ENCODE measurements at places on chromosomes 1 and 21.

- no peak for DNase-seq
These were observed 123.5 kb downstream of the PATJ start for GRCh38 chr1:61865646-61866220.

GRCh38 chr1:87584586-87584985, 255.9 kb downstream of the LMO4 start:
- DNase-seq = no peak

DNA sequence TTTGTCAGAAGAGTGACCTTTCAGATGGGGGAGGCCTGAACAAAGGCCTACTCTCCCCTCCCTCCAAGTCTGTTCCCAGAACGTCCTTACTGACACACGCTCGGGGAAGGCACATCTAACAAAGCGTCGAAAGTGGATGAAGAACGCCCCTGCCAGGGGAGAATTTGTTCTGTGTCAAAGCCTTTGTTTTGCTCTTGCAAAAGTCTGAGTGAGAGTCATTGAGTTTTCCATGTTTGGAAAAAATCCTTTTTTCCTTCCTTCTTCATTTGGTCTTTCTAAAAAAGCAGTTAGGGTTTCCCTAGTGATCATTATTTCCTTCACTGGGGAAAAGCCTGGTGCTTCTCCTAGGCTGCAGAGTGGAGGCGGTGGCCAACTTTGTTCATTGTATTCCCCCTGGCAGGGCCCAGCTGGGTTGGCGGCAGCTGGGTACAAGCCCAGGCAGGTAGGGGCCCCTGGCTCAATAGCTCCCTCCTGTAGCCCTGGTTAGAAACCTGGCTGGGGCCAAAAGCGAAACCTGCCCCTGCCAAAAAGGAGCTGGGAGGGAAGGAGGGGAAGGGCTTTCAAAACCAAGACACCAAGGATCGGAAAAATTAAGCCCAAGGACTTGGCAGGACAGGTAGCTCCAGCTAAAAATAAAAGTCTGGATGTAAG, 81.1 kb downstream of the ITPKB start:
- DNase-seq = no peak

DNA sequence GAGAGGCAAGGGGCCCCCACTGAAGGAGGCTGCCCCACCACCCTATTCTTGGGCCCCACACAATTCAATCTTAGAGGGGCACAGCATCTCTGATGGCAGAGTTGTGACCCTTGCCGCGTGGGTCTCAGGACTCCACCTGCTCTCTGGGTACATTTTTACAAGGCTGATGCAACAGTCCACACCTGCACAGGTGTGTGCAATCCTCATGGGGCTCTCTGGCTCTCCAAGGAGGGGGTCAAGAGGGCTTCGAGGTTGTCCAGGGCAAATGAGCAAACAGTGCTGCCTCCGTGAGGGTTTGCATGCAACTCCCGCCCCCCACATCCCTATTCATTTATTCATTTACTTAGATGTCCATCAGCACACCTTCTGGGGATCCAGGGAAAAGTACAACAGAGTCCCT, 81.6 kb upstream of the IFFO2 start:
- DNase-seq = no peak

GRCh38 chr1:119387858-119388257, 19.3 kb downstream of the HAO2 start:
- no peak for DNase-seq

DNA sequence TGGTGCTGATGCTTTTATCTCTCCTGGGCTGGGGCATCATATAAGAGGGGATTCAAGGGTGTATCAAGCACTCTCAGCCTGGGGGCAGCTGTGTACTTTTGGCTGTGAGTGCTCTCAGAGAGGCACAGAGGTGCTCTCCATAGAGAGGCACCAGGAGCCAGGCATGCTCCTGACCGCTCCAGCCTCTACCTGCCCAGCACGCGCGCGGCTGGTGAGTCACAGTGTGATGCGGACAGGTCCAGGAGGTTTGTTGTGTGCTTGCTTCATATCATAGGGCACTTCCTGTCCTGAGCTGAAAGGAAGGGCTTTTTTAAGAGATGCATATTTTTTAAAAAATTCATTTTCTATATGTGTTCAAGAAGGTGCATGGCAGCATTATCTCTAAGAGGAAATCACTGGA, 93.6 kb upstream of the BCAR3 start:
- no peak for DNase-seq

DNA sequence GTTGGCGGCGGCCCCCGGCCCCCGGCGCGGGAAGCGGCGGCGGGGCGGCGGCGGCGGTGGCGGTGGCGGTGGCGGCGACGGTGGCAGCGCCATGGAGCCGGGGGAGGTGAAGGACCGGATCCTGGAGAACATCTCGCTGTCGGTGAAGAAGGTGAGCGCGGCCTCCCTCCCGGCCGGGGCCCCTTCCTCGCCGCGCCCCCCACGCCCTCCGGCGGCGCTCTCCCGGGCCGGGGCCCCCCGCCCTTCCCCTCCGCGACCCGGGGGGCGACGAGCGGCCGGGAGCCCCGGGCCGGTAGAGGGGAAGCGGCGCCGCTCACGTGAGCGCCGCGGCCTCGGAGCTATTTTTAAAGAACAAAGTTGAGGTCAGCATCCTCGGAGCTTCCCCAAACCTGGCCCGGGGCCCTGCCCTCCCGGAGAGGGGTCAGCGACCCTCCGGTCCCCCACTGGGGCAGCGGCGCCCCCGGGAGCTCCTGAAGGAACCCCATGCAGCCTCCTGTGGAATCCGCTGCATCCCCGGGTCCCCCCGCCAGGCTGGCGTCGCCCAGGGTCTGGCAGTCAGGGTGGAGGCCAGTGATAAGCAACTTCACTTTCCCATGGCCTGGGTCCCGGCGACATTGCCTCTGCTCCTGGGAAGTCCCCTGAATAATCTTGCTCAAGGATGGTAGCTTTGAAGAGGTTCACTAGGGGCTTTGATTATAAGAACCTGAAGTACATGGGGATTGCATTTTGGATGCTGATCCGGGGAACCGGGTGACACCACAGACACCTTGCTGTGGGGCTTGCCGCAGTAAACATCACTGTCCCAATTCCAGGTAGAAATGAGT, 560 bp downstream of the PLEKHM2 start:
- DNase-seq = peak; percentile 18

DNA sequence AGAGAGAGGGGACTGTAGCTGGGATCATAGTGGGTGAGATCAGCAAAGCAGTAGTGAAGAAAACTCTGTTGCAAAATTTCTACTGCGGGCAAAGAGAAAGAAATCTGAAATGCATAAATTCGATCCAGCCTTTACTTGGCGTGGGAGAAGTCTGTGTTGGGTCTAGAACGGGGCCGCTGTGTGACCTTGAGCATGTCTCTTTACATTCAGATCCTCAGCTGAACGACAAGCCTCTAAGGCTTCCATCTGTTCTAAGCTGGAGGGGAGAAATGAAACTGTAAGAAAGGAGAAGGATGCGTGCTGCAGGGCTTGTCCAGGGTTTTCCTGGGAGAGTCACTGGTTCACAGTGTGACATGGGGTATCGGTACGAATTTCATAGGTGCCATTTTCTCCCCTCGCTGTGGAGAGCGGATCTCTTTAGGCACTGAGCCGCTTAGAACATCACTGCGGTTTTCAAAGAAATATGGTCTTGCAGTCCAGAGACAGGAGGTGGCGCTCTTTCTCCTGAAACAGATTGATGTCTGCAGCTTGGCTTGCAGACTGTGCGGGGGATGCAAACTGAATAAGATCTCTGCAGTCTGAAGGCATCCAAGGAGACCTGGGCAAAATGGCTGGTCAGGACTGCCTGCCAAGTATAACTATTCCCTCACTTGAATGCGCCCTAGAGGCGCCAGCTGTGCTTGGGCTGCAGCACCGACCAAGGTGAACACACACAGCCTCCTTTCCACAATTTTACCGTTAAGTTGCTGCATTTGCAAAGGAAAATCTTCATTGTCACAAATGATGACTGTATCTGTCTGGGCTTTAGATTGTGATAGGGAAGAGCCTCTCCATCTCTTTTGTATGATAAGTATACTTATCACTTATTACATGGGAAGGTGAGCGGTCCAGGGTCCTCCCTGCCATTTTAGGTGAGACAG, 104.1 kb downstream of the XCL2 start:
- DNase-seq = peak; percentile 58

DNA sequence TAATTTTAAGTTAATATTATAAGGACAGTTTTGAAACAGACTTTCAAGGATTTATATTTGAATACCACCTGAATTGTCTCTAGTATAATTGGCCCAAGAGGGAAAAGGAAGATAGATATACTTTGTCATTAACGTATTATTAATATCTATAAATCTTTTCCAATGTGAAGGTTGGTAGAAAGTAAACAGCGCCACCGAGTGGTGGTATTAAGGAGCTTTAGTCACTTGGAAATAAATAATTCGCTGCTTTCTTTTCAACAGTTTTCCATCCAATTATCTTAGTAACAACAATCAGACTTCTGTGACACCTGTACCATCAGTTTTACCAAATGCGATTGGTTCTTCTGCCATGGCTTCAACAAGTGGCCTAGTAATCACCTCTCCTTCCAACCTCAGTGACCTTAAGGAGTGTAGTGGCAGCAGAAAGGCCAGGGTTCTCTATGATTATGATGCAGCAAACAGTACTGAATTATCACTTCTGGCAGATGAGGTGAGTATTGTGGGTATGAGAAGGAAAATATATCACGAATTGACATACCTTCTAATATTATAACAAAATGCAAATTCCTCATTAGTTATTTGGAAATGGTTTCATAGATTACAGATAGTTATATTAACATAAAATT, 37.7 kb downstream of the SH3GLB1 start:
- DNase-seq = no peak

DNA sequence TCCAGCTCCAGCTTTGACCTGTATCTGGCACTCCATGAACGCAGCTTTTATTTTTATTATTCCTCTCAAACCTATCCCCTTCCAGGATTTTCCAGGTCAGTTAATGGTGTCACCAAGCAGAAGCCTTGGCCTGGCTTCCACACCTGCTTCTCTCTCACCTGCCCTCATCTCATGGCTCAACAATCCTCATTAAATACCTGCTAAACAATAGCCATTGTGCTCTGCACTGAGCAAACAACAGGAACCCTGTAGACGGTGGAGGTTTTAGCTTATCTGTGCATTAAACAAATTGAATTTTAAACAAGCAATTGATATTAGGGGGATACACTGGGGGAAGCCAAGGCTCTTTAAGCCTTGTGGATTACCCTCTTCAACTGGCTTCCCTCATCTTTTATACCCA, 15.3 kb downstream of the PYCR2 start:
- DNase-seq = no peak

GRCh38 chr1:205536759-205537361, 32.4 kb downstream of the CDK18 start:
- no peak for DNase-seq

- DNase-seq = no peak
These were observed 111.5 kb downstream of the SEC16B start for GRCh38 chr1:177858332-177858821.

- no peak for DNase-seq
These were observed at the start of gene C1orf210 for GRCh38 chr1:43285269-43285990. TSS of gene C1orf210 (minus strand) at chr1:43285581. CDS start at chr1:43283270, 2,311 bp downstream.

DNA sequence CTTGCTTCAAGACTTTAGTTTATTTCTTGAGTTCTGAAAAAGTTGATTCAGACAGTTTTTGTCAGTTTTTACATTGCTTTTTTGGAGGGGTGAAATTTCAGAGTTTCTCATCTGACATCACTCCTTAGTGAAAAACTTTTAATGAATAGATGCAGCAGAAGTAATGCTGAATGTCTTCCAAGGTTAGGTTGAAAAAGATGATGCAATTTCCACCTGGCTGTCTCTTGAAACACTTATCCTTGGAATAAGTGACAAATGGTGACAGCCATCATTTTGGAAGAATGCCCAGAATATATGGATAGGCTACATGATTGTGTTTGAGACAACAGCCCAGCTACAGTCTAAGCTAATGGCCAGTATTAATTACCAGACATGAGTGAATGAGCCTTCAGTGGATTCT, 140.8 kb downstream of the ZNF644 start:
- DNase-seq = no peak

GRCh38 chr21:32994305-32994704, 31.4 kb upstream of the OLIG2 start:
- DNase-seq = no peak

- DNase-seq = no peak
These were observed 49.7 kb upstream of the LMO4 start for GRCh38 chr1:87278825-87279535.

- no peak for DNase-seq
These were observed 150.3 kb downstream of the HMGB4 start for GRCh38 chr1:34013958-34014737.

- no peak for DNase-seq
These were observed 275.4 kb upstream of the BEND5 start for GRCh38 chr1:49052102-49052501.

- DNase-seq = no peak
These were observed 69.8 kb upstream of the SSBP3 start for GRCh38 chr1:54475946-54476516.

- DNase-seq = no peak
These were observed 159.4 kb downstream of the ZNF281 start for GRCh38 chr1:200250469-200250868.

- no peak for DNase-seq
These were observed 102.6 kb downstream of the GPATCH2 start for GRCh38 chr1:217528271-217528670.

GRCh38 chr1:224149709-224150108, 33.3 kb upstream of the DEGS1 start:
- no peak for DNase-seq

- DNase-seq = no peak
These were observed 56.9 kb downstream of the CLSTN1 start for GRCh38 chr1:9766759-9767442.

DNA sequence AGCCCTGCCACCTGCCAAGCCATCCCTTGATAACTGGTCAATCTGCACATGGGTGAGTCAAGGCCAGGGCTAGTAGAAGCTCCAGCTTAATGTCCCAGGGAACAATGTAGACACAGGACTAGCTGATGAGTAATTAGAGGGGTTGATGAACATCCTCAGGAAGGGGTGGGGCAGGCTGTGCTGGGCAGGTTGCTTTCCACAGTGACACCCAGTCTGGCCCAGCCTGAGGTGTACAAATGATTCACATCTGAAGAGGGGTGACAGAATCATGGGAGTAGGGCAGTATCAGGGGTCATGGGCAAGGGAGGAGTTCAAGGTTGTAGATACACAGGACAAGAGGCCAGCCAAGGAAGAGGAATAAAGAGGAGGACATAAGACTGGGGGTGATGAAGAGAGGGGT, 4.3 kb downstream of the LPAR3 start:
- peak; percentile 24 for DNase-seq

- DNase-seq = no peak
These were observed 17.7 kb upstream of the PADI2 start for GRCh38 chr1:17136936-17137335.

GRCh38 chr1:147156642-147157041, 15.6 kb downstream of the PRKAB2 start:
- no peak for DNase-seq

DNA sequence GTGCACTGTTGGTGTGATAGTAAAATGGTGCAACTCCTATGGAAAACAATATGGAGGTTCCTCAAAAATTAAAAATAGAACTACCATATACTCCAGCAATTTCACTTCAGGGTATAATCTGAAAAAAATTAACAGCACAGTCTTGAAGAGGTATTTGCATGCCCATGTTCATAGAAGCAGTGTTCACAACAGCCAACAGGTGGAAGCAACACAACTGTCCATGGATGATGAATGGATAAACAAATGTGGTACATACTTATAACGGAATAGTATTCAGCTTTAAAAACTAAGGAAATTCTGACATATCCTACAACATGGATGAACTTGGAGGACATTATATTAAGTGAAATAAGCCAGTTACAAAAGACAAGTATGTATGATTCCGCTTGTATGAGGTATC, 8.2 kb downstream of the TTLL7 start:
- no peak for DNase-seq
